Transverse colon (tissue), 4 donors: ENCODE measurements at places on chromosomes 16 and 17.

- DNase-seq = no peak
Observed at GRCh38 chr17:1164935-1165556, 14.7 kb downstream of the ABR start.

GRCh38 chr16:31188450-31189411 is 8.8 kb downstream of the FUS start:
- no peak for DNase-seq

DNA sequence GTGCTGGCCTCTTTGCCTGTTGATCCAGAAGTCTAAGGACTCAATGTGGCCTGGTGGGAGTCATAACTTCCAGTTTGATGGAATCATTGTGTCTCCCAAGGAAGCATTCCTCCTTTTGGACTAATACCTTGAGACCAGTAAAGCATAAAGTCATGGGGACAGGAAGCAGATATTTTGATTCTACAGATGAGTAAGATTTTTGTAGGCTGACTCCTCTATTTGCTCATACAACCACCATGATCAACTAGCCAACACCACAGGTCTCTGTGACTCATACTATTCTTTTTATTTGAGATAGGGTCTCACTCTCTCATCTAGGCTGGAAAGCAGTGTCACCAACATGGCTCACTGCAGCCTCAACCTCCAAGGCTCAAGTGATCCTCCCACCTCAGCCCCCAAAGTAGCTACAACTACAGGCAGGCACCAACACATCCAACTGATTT is 6.2 kb downstream of the MT2A start:
- DNase-seq = no peak

DNA sequence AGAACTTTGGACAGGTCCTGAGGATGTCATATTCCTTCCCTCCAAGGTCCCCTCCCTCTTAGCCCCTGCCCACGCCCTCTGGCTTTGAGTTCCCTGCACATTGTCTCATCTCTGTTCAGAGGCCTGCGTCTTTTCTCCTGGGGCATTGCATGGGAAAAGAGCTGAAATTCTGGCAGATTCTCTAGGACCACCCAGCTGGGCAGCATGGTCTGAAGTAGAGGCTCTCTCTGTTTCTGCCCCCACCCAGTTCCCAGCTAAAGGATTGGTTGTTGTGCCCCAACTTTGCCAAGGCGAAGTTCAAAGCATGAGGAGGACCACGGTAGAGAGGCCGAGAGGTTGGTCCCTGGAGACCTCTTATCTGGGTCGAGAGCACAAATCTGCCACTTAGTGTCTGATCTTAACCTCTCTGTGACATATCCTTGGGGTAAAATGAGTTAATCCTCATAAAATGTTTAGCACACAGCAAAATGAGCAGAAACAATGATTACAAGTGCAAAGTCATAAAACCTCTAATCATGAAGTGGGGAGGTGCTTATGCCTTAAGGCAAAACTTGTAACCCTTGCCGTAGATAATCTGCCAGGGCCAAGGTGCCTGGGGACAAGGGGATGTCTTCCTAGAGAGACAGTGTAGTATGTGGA is 2.4 kb downstream of the ABAT start:
- no peak for DNase-seq

DNA sequence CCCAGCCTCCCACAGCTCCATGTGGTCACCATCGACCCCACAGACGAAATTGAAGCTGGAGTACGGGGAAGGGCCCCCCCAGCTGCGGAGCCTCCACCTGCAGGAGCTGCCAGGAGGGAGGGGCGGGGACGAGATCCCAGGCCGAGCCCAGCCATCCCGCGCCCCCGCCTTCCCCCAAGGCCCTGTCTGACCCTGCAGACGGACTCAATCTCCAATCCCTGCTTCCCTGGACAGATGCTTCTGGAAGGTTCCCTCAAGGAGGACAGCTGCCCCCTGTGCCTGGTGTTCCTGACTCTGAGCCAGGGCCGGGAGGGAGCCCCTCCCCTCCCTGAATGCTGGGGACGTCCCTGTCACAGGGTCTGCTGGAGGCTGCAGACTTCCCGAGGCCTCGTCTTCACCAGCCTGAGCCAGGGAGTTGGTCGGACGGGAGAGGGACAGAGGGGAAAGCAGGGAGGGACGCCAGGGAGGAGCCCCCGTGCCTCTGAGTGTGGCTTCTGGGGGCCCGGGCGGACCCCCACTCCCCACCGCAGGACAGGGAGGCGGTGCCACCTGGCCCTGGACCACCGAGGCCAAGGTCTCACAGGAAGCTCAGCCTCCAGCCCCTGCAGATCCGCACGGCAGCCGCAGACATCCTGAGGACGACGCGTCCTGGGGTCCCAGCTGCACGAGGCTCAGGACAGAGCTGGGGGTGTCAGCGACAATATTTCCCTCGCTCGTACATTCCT is 21.3 kb upstream of the C1QTNF8 start:
- DNase-seq = no peak

DNA sequence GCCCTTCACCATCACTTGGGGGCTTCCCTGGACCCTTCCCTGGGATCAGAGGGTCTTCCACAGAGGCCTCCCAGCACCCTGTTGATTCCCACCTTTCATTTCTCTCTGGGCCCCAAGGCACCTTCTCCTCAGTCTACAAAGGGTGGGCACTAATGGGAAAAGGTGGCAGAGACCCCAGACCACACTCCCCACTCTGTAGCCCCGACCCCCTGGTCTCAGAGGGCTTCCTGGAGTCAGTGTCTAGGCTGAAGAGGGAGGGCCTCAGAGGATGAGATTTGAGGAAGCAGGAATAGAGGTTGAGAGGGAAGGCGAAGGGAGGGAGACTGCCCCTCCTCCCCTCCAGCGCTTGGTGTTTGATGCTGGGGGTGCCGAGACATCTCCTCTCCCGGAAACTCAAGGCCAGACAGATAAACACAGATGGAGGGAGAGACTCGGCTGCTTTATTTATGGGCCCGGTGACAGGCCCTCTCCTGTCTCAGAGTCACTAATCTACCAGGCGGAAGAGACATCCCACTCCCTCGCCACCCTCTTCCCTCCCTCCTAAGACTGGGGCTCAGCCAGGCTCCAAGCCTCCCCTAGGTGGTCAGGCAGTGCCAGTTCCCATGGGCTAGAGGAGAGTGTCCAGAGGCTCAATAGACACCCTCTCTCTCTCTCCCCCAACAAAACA is 18.5 kb upstream of the SP2 start:
- DNase-seq = no peak

GRCh38 chr16:57695680-57696069 is 1.1 kb downstream of the DRC7 start:
- DNase-seq = no peak

DNA sequence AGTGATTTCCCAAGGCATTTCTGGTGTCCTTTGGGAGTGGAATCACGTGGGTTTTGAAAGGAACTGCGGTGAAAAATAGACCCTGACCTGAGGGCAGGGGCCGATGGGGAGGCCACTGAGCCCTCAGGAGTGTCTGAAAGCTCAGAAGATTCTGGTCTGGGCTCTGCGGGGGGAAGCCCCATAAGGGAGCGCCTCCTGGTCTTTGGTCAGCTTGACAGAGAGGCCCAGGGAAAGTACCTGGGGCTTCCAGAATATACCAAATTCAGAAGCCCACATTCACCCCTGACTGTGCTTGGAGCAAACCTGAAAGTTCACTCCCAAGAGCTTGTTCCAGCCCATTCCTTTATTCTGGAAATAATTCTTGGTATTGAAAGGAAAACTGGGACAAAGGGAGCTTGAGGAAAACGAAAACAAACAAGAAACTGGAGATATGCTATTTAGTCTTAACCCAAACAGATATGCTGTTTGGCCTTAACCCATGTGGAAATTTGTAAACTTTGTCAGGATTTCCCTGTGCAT is 23.2 kb upstream of the NAGLU start:
- no peak for DNase-seq

DNA sequence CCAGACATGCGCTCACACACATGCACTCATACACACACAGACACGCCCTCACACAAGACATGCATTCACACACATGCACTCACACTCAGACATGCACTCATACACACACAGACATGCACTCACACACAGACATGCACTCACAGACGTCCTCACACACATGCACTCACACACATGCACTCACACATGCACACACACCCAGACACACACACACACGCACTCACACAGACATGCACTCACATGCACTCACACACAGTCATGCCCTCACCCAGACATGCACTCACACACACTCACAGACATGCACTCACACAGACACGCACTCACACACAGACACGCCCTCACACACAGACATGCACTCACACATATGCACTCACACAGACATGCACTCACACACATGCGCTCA is 2.1 kb upstream of the ZNF469 start:
- no peak for DNase-seq

DNA sequence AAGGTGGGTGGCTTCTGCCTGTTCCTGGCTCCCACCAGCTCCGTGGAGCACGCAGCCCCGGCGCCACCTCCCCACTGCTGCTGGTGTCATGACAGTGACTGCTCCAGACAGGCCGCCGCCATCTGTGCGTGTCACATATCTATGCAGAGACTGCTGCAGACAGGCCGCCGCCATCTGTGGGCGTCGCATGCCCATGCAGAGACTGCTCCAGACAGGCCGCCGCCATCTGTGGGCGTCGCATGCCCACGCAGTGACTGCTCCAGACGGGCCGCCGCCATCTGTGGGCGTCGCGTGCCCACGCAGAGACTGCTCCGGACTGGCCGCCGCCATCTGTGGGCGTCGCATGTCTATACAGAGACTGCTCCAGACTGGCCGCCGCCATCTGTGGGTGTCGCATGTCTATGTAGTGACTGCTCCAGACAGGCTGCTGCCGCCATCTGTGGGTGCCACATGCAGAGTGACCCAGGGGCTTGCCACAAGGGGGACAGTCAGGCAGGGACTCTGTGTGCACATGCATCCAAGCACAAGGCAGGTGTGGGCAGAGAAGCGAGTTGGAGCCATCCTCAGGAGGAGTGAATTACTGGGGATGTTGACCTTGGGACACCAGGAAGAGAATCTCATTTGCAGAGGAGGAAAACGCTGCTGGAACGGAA is 3.3 kb upstream of the FN3KRP start:
- no peak for DNase-seq

GRCh38 chr17:8153957-8154607 is 1.9 kb upstream of the PER1 start:
- DNase-seq = peak; percentile 99

- no peak for DNase-seq
Observed at GRCh38 chr17:33229499-33229898, 63.6 kb downstream of the ASIC2 start.

- DNase-seq = no peak
Observed at GRCh38 chr17:49742166-49742638, 21.7 kb downstream of the FAM117A start.

DNA sequence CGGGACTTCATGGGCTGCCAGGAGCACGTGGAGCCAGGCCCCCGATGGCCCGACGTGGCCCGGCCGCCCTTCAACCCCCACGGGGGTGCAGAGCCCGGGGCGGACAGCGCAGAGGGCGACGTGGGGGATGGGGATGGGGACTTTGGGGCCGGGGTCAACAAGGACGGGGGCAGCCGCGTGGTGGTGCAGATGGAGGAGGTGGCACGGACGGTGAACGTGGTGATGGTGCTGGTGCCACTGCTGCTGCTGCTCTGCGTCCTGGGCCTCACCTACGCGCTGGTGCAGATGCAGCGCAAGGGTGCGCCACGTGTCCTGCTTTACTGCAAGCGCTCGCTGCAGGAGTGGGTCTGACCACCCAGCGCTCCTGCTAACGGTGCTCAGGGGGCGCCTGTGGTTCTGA is 19.5 kb downstream of the MMP15 start:
- no peak for DNase-seq

DNA sequence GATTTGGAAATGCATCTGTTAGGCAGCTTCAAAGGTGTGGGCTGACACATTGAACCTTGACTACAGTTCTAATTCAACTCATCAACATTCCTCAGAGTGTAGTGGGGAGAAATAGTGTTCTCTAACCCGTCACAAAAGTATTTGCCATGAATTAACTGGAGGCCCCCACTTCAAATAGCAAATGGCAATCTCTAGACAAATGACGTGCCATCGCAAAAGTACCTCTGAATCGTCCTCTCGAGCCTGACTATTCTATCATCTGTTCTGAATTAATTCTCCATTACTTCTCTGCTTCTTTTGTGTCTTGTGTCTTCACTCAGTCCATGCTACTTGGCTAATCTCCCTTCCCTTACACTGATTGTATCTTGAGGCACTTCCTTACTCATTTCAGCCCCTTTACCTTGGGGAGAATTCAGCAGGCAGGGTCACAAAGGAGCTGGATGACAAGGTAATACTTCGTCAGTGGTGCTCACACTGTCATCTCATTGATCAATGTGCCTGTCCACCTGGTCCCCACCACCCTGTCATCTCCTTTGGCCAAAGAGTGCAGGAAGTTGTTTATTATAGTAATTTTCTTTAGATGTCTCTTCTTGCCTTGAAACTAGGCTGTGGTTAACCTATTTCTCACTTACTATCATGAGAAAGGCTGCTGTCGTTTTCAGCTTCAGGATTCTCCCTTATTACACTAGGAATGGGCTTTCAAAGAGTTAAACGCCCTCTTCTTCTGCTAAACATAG is 108.4 kb downstream of the SYCE1L start:
- no peak for DNase-seq

DNA sequence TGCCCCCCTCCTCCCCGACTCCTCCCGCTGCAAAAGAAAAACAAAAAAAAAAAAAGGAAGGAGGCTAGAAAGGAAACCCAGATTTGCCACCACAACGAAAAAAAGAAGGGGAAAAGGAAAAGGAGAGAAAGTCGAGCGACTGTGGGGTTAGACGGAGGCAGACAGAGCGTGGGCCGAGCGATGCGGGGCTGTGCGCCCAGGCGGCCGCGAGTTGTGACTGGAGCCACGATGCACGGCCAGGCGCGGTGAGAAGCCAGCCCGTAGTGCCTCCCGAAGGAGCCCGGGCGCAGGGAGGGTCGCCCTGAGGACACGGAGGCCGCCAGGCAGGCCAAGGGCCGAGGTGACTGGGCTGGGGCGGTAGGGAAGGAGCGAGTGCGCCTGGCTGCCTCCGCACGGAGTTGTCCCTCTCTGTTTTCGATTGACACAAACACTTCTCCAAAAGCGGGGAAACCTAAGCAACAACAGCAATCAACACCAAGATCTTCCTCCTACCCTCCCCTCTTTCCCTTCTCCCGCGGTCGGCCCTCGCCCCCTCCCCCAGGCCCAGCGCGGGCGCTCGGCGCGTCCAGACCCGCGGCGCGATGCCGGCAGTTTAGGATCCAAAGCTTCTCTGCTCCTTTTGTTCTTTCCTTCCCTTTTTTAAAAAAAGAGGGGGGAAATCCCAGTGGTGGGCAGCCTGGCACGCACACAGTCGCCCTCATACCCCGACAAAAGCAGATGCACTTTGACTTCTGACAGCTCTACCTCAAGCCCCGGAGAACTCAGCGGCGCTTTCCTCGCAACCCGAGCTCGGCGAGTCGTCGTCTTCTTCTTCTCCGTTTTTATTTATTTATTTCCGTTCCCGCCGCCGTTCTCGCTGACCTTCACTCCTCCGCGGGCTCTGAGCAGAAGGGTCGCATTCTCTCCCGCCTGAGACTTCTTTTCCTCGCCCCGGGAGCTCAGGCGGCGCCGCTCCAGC is at the start of gene LHX1:
Gene LHX1 (plus strand): TSS at position 475 of the 958 bp plus-strand sequence. CDS start 723 bp downstream, outside the sequence.
- no peak for DNase-seq
